CD8-positive, alpha-beta memory T cell (primary cell): ENCODE measurements at places on chromosomes 2 and 18. TPM values are rescaled to one million over a fixed set of nuclear protein-coding genes. Genes with fewer than 3 reads are reported as not detected.

GRCh38 chr2:60836491-60836890, 44.9 kb upstream of the REL start:
- DNase-seq, result no peak

DNA sequence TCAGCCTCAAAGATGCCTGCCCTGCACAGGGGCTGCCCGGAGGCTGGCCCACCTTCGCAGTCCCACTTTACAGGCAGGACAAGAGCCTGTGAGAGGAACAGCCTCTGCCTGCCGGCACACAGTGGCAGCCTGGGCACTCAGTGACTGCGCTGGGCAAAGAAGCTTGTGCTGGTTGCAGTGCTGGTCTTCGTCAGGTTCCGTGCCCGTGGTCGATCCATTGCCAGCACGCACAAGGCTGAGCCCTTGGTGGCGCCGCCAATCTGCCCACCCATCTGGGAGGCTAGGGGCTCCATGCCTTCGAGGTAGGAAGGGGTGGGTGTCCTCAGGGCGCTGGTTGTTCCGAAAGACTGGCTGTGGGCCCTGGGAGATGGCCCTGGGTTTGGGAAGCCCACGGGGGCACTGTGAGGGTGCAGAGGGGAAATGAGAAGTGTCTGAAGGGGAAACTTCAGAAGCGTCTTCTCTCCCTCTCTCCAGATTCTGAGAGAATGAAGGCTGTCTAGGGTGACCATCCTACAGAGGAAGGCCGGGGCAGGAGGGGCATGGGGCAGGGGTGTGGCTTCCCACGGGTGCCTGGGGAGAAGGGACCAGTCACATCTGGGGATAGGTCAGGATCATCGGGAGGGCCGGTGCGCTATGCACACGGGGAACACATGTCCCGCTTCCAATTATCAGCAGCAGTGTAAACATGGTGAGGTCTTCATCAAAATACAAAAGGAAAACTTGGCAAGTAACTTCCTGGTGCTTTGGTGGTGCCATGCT, 49.1 kb upstream of the HS6ST1 start:
- no peak for DNase-seq

GRCh38 chr2:216594081-216594480, 39.1 kb upstream of the IGFBP2 start:
- DNase-seq, result no peak

GRCh38 chr2:232929303-232930058, 59.4 kb downstream of the SNORC start:
- DNase-seq, result no peak

- no peak for DNase-seq
Measured at GRCh38 chr2:169190197-169190775, 120.9 kb downstream of the DHRS9 start.

DNA sequence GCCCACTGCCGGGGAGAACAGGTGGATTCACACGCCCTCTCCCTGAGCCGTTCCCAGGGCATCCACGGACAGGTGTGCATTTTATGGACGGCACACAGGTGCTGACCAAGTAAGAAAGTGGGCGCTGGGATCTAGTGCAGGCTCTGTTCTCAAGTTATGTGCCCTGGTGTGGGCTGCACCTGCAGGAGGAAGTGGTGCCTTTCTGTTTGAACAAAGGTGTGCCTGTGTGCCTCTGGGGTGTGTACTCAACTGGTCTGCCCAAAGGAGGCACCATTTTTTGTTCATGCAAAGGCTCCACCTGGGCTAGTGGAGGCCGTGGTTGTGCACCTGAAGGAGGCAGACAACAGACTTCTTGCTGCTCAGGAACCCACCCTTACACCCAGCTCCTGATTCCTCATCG, 88.2 kb upstream of the HK2 start:
- no peak for DNase-seq

DNA sequence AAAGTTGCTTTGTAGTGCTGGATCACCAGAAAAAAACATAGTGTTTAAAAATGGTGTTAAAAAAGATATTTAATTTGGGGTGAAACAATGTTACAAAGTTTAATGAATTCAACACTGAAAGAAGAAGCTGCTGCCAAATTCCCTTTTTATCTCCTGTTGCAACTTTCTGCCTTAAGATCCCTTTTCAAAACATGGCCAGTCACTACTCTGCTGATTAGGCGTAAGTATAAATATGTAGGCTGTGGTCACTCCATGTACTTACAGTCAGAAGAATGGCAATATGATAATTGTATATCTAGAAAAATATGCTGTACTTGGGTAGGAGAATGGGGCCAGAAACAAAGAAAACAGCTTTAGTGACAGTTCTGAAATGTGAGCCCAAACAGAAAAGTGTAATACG, 123.5 kb upstream of the ZBTB14 start:
- no peak for DNase-seq

DNA sequence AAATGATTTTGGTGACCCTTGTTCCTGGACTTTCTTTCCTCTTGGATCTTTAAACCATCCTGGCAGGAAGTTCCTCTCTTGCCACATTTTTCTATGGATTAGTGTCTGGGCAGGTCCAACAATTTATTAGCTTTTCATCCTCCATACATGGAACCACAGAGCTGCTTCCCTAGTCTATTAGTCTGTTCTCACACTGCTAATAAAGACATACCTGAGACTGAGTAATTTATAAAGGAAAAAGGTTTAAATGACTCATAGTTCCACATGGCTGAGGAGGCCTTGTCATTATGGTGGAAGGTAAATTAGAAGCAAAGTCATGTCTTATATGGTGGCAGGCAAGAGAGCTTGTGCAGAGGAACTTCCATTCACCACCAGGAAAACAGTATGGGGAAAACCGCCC, 122.9 kb downstream of the DDX1 start:
- no peak for DNase-seq

DNA sequence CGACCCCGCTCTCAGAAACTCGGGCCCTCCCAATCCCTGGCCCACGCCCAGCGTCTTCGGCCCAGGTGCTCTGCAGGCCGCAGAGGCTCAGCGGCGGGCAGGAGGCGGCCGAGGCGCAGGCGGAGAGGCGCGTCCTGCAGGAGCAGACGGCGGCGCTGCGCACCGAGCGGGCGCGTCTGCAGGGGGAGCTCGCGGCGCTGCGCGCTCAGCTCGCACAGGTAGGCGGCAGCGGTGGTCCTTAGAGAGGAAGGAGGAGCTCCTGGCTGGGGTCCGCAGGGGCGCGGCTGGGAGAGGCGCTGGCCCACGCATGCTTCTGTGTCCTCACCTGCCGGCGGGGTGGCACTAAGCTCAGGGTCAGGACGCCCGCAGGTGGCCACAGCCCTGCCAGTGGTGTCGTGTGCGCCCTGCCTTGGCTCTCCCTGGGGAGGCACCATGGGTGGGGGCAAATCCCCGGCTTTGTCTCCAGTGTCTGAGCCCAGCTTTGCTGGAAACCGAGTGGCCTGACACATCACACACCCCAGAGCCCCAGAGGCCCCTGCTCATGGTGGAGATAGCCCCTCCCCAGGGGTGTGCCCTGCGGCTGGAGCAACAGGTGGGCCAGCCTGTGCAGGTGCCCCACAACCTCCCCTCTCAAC, 14.9 kb upstream of the SNED1 start:
- no peak for DNase-seq

- DNase-seq, result peak; percentile 60
Measured at GRCh38 chr2:85326406-85327159, 1.2 kb downstream of the TGOLN2 start.

DNA sequence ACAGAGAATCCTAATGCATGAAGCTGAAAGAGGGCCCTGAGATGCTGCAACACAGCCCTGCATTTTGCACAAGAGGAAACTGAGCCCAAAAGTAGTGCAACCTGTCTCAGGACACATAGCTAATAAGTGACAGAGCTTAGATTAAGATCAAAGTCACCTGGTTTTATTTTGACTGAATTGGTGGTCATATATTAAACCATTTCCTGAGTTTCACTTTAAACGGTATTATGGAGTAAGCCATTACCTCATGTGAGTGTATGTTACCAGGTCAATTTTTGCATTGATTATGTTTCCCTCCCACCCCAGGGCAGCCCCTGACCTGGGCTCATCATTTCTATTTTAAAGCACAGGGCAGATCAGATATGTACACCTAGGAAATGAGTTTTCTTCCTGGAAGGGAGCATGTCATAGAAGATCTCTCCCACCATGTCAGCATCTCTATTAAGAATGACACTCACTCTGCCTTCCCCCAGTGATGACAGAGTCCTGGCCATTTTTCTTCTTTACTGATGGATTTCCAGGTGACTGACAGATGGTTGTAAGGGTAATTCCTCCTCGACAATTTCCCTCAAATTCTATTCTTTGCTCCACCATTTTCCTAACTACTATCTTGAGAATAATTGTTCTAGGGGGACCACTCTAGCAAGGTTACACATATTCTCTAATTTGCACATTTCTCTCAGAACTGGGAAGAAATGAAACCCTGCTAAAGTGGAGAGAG, 441.3 kb upstream of the SLC14A2 start:
- DNase-seq, result no peak

DNA sequence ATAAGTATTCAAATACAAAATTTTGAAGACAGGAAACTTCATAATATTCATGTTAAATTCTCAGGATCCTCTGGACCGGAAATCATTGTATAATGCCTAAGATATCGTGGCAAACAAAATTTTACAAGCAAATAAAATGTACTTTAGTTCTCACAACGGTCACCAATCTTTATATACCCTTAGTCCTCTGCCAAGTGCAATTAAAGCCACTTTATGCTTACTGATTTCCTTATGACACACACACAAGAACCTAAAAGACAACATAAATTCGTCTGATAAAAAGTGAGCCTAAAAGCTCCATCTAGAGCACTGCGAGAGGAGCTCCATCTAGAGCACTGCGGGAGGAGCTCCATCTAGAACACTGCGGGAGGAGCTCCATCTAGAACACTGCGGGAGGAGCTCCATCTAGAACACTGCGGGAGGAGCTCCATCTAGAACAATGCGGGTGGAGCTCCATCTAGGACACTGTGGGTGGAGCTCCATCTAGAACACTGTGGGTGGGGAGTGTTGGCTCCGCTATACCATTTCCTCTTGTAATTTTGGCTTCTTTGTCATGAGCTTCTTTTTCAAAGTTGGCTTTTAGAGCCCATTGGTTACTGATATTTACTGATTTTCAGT, 15.9 kb downstream of the ATP8B1 start:
- DNase-seq, result no peak

GRCh38 chr2:71419976-71420375, 33.4 kb upstream of the DYSF start:
- DNase-seq, result no peak

- no peak for DNase-seq
Measured at GRCh38 chr2:8567469-8568260, 114.2 kb upstream of the ID2 start.

DNA sequence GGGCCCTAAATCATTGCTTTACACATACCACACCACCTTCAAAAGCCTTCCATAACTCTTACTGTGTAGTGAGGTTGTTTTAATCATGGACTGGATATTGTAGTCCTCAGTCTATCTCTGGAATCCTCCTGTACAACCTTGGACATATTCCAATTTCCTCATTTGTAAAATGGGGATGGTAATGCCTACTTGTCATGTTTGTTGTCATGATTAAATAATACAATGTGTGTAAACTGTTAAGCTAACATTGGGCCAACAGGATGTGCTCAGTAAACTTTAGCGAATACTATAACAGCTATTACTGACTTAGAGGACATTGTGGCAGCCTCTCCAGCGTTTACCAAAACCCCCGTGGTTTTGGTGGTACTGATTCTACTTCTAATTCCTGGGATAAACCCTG, 74.7 kb upstream of the PTPRM start:
- no peak for DNase-seq

- DNase-seq, result no peak
Measured at GRCh38 chr2:223363085-223363484, 239.1 kb downstream of the SCG2 start.

DNA sequence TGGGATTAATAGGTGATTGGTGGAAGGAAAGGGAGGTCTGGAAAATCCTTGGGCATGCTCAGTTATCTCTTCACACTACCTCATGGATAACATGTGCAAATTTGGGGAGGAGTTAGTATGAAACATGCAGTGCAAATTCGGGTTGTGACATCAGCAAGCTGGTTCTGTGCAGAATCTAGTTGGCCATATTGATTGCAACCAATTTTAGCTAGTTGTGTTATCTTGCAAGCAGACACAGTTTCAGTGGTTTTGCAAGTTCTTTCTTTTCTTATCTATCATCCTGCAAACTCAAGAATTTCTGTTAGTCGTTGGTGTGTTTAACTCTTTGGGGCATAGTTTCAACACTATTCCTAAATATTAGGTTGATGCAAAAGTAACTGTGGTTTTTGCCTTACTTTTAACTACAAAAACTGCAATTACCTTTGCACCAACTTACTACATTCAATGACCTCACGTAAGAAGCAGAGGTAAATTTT, 135.4 kb downstream of the PTH2R start:
- DNase-seq, result no peak

- DNase-seq, result no peak
Measured at GRCh38 chr2:226994775-226995174, 158.9 kb downstream of the RHBDD1 start.

- DNase-seq, result no peak
Measured at GRCh38 chr2:41871080-41871479, 176.7 kb upstream of the PKDCC start.

DNA sequence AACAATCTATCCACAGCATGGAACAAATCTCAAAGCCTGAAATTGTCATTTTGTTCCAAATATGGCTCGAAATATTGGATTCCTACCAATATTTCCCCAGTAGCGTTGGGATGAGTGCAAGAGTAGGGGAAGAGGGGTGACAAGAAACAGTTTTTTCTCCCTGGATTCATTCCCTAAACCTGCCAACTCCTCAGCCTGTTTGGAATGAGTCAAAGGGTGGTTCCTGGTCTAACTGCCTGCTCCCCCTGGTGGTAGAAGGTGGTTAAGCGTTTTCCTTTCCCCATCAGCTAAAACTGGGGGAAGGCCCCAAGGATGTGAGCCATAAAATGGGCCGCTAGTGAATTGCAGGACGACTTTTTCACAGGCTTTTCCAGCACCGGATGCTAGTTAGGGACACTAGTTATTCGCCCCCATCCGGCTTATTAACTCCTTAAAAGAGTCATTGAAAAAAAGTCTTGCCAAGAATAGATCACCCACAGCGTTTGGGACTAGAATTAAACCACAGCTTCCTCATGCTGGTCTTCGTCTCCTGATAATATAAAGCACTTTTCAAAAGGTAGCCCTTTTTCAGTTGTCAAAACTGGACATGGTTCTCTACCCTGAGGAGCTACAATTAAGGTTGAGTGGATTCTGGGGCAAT, 72.5 kb downstream of the DHRS9 start:
- DNase-seq, result peak; percentile 37

Gene PRADC1
- 24.9 TPM for total RNA-seq

Gene NDC80
- total RNA-seq, result 44.4 TPM

Gene UGT1A6
- not detected for total RNA-seq

Gene ATG16L1
- total RNA-seq, result 32.0 TPM

Gene CDH2
- total RNA-seq, result not detected

Gene CENPA
- total RNA-seq, result 21.6 TPM

Gene STARD6
- total RNA-seq, result 0.46 TPM

Gene MTCL1
- 1.0 TPM for total RNA-seq

Gene KCNS3
- not detected for total RNA-seq

Gene CLEC4F
- total RNA-seq, result not detected
